ENCODE measurements at places on chromosomes 3 and 15.

DNA sequence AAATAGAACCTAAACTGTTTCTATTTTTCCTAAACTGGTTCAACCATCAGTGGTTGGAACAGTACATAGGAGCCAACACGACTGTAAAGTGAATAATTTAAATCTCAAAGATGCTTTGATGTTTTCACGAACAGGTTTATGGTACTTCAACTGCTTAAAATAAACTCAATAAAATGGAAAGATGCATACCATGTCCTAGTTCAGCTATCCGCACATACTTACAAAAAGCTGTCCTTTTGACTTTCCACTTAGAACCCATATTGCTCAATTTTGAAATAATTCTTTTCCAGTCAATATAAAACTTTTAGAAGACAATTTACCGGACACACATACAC is 902 bp downstream of the CMTM6 start:
- no peak for DNase-seq

DNA sequence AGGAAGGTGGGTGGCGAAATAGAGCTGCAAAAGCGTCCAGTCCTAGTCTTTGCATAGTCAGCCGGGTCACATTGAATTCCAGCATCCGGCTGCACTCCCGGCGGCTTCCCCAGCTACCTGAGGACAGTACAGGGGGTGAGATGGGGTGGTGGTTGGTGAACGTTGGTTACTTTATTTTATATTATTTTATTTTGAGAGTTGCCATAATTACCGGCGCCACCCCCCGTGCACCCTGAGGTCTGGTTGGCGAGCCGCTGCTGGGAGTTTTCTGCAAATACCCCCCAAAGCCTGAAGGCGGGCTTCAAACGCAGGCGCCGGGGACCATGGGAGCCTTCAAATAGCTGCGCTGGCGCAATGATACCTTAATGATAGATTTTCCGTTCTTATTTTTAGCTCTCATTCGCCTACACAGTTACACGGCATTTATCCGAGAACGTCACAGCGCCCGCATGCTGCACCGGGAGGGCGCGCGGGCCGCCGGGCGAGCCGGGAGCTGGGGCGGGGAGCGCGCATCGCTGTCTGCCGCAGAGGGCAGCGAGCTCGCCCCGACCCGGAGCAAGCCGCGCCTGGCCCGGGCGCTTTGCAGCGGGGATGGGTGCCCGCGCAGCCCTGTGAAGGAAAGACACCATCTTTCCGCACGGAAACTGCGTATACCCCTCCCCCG is 756 bp upstream of the RASGRF1 start:
- no peak for DNase-seq

DNA sequence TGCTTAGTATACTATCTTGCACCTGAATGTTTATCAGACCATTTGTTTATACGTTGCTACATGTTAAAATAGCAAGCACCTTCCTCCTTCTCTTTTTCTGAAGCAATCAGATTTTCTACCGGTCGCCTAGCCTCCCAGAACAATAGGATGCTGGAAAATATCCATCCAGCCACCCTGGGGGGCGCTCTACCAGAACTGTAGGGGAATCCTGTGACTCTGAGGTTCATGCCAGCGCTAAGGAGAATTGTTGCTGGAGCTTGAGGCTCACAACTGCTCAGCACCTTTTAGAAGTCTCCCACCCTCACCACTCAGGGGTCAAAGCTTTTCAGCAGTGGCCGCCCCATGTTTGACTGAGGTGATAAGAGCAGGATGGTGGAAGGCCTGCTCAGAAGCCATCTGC is 27.5 kb downstream of the SQOR start:
- no peak for DNase-seq

DNA sequence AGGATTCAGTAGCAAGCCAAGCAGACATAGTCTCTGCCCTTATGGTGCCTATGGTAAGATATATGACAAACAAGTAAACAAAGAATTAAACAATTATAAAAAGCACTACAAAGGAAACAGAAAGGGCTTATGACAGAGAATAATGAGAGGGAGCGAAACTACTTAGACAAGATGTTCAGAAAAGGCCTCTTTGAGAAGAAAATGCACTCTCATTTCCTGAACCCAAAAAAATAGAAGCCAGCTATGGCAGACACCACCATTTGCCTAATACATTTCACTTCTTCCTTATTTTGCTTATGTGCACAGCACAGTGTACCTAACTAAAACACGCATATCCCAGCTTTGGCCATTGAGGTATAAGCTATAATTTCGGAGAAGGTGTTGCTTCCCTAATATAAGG is 465.5 kb upstream of the PPP2R3A start:
- no peak for DNase-seq

DNA sequence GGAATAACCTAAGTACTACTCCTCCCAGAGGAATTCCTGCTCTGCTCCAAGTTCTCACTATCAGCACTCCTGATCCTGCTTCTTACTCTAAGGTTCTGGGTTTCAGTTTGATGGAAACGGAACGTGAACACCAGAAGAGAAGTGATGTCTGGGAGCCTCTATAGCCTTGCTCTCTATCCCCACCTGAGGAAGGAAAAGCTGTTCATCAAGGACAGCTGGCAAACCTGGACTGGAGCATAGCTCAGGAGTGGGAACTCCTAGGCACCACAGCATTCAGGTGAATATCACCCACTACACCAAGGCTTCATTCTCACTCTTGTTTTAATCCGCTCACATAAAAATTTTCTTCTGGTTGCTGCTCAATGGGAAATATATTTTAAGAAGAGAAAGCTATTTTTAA is 13.0 kb upstream of the CADPS start:
- no peak for DNase-seq

GRCh38 chr3:129046037-129046731 is 14.4 kb upstream of the GP9 start:
- no peak for DNase-seq

DNA sequence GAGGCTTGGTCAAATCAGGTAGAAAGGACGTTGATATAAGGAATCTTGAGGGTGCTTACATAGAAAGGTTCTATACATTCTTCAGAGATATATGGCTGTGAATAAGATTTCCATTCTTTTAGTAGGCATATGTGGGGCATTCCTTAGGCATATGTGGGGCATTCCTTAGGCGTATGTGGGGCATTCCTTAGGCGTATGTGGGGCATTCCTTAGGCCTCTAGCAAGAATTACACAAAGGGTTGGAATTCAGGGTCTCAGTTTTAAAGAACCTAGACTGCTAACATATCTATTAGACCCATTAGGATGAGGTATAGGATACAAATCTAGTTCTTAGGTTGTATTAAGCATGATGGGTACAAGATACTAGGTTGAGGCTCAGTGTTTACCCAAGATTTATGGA is 607.8 kb downstream of the SI start:
- DNase-seq: no peak

DNA sequence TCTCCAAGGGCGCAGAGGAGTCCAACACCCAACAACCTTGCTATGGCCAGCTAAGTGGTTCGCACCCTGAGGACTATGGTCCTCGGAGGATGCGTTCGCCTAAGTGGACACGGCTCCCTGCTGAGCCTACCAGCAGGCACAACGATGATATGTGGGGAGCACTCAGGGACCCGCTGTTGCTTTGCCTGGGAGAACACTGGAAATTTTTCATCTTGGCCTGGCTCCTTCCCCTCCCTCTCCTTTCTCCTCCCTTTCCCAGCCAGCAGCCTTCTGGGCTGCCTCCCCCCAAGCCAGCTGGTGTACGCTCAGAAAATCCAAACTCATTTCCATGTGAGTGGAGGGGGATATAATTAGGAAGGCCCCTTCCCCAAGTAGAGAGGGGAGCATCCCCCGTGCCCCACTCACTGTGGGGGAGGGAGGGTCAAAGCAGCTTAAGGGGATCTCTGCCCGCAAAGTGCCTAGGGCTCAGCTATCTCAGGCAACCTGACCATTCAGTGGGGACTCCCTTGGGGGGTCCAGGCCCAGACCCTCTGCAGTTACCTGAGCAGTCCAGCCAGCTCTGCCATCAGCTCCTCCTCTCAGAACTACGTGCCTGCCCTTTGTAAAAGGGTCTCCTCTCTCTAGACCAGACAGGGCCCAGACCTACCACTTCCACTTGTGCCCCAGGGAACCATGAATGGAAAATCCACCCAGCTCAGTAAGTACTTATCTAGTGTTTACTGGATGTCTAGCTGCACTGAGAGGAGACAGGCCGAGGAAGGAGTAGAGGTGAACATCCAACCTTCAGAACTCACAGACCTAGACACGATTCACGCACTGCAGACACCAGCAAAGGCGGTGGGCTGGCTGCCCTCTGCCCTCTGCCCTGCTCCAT is 742 bp upstream of the SEMA7A start:
- DNase-seq: no peak

DNA sequence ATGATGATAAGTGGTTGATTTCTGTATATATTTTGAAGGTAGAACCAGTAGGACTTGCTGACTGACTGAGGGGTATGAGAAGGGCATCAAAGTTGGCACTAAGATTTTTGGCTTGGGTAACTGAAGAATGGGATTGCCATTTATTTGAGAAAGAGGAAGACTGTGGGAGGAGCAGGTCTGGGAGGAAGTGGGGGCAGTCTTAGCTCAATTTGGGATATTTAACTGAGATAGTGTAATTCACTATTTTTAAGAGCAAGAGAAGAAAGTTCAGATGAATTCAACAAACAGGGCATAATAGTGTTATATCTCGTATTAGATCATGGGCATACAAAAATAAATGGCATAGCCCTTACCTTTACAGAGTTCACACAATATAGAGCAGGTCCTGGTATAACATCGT is 1.7 kb downstream of the BUB1B start:
- no peak for DNase-seq

DNA sequence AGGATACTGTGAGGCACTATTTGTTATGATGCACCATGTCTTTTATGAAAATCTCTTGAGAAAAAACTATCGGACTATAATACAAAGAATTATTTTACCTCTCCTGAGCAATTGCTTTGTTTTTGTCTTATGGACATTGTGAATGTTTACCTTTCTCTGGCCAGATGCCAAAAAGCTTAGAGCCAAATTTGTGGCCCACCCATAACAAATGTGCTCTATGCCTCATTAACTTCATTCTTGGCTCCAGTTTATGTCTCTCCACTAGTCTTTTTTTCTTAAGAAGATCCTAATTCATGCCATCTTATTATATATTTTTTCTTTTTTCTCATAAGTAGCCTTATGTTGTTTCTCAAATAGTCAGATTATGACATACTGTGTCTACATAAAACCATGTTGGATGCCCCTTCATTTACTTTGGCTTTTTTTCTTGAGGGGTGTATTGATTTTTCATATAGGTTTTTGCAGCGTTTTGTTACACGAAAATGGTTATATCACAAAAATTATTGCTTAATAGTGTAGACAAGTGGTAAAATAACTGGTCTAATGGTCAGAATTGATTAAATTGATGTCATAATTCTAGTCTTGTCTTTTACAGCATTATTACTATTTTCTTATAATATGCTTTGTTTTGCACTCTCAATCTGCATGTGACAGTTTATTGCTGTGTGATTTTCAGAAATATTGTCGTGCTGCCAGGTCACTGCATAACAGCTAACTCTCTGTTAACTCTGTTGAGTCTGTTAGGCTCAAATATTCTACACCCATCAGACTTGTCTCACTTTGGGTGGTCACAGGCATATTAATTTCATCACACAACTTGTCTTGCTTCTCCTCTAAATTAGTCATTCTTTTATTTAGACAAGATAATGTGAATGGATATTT is 18.2 kb downstream of the SENP8 start:
- DNase-seq: no peak

DNA sequence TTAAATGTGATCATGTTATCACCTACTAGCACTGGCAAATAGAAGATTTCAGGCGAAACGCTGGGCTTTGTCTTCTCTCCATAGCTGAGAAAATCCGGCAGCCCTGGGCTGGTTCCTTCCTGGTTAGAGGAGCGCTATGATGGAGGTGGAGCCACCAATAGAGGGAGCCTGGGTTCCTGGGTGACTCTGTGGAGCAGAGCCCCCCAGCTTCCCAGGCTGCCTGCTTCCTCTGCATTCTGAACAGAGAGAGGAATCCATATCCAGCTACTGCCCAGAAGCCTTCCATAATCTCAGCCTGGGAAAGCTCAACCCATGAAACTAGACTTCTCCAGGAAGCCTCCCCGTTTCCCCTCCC is 32.6 kb upstream of the IQSEC1 start:
- DNase-seq: no peak

Data from activated CD8-positive, alpha-beta memory T cell treated with anti-CD3 and anti-CD28 coated beads for 1 hour (primary cell).